ENCODE measurements at places on chromosomes 1 and 21.
A peak's percentile ranks its signal among the peaks of the same experiment; 100 is the strongest.

- no peak for DNase-seq
Measured at GRCh38 chr1:157870490-157870889, 28.9 kb upstream of the CD5L start.

- peak; percentile 24 for DNase-seq
Measured at GRCh38 chr1:175498002-175498401, 245.4 kb downstream of the TNR start.

DNA sequence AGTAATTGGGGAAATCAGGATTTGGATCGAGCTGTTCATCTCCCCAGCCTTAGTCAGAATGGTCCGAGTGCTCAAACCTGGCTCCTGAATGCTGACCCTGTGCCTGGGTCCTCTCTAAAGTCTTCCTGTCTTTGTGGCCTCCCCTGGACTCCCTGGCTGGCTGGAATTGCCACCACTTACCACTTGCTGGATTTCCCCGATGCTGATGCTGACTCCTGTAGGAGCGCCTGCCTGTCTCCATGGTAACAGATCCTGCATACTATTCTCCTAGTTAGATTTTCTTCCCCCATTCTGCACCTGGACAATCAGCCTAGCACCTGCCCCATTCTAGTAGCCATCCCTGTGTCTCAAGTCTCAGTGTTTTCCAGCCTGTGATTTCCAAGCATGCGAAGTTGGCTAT lies 382.2 kb upstream of the ESRRG start:
- DNase-seq = no peak

GRCh38 chr1:10210841-10211804 lies 753 bp downstream of the KIF1B start:
- peak; percentile 98 for DNase-seq

DNA sequence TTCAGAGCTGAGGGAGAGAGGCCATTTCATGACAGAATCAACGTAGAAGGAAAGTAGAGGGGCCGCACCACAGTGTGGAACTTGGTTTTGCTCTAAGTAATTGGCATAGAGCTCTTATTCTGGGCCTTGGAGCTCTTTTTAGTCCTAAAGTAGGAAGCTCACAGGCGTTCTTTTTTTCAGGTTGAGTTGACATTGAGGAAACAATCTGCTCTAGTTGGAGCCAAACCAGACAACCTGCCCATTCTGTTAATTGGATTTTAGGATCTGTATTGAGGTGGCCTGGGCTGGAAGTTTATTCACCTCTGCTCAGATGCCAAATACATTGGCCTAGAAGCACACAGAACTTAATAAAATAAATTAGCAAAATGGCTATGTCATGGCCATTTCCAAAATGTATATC lies 1093.9 kb downstream of the ADGRL2 start:
- no peak for DNase-seq

DNA sequence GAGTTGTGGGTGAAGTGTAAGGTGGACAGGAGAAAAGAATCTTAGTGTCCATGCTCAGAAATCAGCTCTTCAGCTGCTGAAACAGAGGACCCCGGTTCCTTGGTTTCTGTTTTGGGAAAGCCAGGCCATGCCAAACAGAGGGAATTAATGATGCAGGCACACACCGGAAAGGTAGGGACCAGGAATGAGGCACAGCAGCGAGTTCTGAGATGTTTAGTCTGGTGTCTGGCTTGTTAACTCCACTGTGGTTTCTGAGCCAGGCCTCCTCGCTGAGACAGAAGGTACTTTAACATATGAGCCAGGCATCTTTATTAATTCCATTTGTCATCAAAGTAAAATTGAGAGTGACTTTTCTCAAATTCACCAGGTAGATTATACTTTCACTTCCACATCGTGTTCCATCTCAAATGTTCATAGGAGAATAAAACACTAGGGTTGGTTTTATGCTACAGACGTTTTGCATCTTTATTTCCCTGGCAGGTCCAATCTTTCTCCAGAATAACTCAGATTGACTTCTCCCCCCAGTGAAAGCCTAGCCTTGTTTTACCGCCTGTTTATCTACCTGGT lies 23.5 kb downstream of the LRRC8D start:
- DNase-seq = no peak

DNA sequence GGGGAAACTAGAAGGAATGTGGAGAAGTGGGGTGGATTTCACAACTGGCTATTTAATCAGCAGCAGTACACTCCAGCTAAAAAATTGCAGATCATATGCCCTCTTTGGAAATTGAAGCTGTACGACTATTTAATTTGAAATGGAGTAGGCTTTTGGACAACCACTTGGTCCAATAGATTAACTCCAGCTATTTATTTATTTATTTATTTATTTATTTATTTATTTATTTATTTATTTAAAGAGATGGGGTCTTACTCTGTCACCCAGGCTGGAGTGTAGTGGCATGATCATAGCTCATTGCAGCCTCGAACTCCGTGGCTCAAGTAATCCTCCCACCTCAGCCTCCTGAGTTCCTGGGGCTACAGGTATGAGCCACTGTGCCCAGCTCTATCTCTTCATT lies 312.3 kb downstream of the KCNH1 start:
- no peak for DNase-seq

DNA sequence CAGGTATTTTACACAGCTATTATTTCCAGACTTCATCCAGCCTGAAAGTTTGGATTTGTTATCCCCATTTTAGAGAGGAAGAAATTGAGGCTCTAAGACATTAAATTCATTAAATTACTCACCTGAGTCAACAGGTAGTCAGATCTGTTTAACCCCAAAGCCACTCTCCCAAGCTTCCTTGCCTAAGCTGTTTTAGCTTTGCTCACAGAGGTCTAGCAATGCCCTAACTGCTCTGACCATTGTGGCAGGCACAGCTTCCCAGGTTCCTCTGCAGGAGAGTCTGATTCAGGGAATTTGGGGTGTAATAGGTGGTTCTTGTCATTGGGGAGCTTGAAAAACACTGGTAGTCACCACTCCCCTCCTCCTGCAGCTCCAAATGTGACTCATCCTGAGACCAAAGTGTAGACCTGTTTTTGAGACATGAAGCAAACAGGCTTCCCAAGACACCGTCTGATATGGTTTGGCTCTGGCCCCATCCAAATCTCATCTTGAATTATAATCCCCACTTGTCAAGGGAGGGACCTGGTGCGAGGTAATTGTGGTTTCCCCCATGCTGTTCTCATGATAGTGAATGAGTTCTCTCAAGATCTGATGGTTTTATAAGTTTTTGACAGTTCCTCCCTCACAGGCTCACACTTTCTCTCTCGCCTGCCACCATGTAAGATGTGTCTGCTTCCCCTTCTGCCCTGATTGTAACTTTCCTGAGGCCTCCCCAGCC lies 142.8 kb upstream of the DNAH14 start:
- DNase-seq = peak; percentile 63

DNA sequence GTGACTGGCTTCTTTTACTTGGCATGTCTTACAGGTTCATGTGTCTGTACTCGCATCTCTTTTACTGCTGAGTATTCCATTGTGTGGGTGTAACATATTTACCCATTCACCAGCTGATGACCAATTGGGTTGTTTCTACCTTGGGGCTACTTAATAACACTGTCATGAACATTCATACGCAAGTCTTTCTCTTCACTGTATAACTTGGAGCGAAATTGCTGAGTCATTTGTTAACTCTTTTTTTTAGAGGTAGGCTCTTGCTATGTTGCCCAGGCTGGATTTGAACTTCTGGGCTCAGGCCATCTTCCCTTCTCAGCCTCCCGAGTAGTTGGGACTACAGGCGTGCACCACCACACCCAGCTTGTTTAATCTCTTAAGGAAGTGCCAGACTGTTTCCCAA lies 6.5 kb downstream of the PYCR2 start:
- DNase-seq = peak; percentile 23

DNA sequence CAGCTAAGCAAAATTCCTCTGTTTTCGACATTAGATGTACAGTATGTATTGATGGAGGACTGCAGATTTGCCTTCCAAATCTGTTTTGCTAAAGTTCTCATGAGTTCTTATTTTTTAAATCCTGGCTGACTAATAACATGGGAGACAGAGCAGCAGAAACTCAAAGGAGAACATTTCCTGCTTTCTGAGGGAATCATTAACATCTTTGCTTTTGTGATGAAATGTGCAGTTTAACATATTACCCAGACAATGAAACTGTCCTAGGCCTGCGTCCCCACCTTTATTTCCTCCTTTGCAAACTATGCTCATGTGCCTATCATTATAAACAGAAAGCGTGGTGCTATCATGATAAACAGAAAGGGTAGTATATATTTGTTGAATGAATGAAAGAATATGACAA lies 149.9 kb downstream of the ZP4 start:
- no peak for DNase-seq

GRCh38 chr21:15753741-15754140 lies 24.0 kb downstream of the USP25 start:
- no peak for DNase-seq

GRCh38 chr1:200877839-200878551 lies 5.2 kb downstream of the GPR25 start:
- no peak for DNase-seq

DNA sequence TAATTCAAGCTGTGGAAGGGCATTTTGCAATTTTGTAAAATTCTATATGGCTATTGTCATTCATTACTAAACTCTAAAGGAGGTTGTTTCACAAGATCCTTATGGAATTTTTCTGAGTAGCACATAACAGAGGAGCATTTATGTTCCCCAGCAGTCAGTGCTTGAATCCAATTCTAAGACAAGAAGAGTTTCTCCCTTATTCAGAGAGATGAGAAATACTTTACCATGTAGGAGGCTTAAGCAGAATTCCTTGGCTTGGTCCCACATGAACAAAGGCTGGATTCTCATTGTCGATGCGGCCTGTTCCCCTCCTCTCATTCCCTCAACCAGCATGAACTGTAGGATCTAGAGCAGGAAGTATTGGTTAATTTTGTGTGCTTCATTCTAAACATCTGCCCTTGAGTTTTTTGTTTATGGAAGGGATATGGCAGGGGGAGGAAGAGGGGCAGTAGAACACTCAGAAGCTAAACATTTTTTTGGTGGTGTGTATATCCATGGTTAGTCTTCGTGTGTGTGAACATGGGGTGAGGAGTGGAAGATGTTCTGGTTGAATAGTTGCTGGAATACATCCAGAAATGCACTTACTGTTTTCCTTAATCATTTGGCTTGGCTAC lies 74.3 kb downstream of the LAMC1 start:
- DNase-seq = peak; percentile 78

DNA sequence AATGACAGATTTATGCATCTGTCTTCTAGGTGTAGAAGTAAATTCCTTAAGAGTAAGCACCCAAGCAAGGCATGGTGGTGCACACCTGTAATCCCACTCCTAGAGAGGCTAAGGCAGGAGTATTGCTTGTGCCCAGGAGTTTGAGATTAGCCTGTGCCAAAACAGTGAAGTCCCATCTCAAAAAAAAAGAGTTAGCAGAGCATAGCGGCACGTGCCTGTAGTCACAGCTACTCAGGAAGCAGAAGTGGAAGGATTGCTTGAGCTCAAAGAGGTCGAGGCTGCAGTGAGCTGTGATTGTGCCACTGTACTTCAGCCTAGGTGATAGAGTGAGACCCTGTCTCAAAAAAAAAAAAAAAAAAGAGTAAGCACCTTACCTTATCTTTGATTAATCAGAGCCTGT lies 15.1 kb upstream of the TIPRL start:
- no peak for DNase-seq

DNA sequence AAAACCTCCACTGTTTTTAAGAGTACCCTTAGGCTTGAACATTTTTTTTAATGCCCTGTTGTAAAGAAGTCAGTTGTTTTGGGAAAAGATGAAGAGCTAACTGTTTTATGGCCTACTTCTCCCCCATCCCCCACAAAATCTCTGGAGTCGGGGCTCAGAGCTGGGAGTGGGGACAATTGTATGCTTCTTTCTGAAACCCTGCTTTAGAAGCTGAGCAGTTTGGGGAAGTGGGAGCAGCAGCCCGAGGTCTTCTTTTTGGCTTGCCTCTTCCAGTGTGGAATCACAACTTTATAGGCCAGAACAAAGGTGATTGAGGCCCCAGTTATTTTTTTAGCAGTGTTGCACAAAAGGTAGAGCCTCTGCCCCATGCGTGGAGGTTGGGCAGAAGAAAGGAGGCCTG lies 25.2 kb downstream of the PPP2R5A start:
- DNase-seq = no peak

GRCh38 chr1:29129916-29130315 lies 6.2 kb upstream of the TMEM200B start:
- DNase-seq = no peak

- DNase-seq = no peak
Measured at GRCh38 chr1:180237869-180238476, 7.9 kb downstream of the LHX4 start.

DNA sequence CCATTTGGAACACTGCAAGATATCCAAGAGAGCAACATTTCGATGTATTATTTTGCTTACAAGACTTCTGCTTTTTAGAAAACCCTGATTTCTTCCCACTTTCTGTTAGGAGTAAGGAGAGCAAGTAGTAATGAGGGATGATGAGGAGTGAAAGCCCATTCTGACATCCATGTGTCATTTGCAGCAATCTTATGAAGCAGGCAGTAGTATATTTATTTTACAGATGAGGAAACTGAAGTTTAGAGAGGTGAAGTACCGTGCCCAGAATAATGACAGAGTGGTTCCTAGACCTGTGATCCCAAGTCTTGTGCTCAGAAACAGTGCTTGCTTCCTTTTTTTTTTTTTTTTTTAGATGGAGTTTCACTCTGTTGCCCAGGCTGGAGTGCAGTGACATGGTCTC lies 7.1 kb upstream of the ZSCAN20 start:
- DNase-seq = no peak

DNA sequence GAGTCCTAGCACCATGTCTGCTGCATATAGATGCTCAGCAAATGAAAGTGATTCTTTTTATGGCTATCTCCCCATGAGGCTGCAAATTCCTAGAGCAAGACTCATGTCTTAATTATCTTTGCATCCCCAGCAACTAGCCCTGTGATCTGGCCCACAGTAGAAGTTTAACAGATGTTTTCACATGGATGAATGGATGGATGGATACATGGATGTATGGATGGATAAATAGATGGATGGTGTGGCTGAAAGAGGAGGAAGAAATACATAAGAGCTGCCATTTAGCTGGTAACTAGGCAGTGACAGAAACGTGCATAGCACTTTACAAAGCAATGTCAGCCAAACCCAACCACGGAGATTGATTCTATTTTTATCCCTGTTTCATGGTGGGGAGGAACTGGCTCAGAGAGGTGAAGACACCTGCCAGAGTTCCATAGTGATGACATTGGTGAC lies 32.7 kb upstream of the ZBTB40 start:
- peak; percentile 21 for DNase-seq

DNA sequence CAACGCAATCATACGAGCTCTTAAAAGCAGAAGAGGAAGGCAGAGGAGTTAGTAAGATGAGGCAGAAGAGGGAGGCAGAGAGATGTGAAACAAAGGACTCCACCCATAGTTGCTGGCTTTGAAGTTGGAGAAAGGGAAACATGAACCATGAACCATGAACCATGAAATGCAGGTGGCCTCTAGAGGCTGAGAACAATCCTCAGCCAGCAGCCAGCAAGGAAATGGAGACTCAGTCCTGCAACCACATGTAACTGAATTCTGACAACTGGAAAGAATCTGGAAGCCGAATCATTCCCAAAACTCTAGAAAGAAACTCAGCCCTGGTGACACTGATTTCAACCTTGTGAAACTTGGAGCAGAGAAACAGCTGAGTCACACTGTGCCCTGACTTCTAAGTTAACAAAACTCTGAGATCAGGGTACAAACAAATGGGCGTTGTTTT lies 10.1 kb downstream of the DIPK1A start:
- peak; percentile 87 for DNase-seq
